ENCODE measurements at places on chromosomes 3 and 15.

- DNase-seq = no peak
These were observed 32.6 kb upstream of the RAB6B start for GRCh38 chr3:133928136-133928893.

DNA sequence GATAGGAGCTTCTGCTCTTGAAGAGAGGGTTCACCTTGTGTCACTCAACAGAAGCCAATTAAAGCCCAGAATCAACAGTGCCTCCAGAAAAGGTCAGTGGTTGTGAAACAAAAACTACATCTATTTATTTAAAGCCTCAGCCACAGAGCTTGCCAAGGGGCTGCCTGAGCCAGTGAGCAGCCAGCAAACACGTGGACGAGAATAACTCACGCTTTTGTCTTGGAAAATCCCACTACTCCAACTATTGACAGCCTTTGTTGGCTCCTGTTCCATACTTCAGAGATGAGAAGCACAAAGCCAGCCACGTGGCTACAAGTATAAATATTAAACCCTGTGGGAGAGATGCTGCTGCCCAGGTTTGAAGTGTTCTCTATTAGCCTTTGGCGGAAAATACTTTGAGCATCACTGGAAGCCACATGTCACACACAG is 10.3 kb downstream of the GPR156 start:
- DNase-seq = no peak

GRCh38 chr15:32690941-32691688 is 26.7 kb upstream of the GREM1 start:
- DNase-seq = no peak

GRCh38 chr3:165185707-165186327 is 10.4 kb downstream of the SLITRK3 start:
- DNase-seq = no peak

DNA sequence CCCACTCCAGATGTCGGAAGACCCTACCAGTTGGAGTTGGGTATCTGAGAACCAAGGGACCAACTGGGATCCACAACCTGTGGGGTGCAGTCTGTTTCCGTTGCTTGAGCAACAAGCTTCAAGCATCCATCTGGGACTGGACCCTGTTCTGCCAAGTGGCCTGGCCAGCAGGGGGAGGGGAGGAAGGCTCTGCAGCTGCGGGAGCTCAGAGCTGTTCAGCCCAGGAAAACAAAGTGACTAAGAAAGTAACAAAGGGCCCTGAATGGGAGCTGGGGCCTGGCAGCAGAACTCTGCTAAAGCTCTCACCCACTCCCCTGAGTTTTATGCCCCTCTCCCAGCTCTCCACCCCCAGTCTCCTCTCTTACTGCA is 2.7 kb downstream of the TYRO3 start:
- no peak for DNase-seq

DNA sequence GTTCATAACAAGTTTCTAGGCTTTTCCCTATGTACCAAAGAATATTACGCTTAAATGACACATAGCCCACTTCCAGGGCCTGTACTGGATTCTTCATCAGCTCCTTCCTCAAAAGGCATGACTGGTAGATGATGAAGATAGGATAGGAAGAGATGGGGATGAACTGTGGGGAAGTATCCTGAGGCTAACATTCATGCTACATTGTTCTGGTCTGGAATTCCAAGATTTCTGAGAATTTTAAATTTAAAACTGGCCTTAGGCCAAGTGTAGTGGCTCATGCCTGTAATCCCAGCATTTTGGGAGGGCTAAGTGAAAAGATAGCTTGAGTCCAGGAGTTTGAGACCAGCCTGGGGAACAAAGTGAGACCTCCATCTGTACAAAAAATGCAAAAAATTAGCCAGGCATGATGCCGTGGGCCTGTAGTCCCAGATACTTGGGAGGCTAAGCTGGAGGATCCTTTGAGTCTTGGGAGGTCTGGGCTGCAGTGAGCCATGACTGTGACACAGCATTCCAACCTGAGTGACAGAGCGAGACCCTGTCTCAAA is 160.1 kb upstream of the PLAAT1 start:
- no peak for DNase-seq

- no peak for DNase-seq
These were observed 27.5 kb downstream of the PLA2G4D start for GRCh38 chr15:42066764-42067415.

DNA sequence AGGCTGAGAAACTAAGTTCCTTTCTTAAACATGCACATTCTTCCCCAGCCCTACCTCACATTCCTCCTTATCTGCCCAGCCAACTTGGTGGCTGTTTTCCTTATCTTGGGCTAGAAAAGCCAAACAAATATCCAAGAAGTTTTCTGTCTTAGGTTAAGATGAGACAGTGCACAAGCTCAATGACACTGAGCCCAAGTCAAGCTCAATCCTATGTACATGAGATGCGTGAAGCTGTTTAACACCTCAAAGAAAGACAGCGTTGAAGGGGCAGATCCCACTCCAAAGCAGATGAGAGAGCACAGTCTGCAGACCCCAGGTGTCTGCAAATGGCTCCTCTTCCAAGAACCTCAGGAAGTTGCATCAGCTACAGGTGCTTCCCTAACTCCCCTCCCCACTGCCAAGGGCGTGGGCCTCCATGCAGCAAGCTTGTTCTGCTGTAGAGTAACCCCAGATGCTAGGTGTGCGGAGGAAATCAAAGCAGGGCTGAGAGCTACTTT is 16.6 kb downstream of the LRRC2 start:
- DNase-seq = no peak

GRCh38 chr15:48984811-48985352 is 21.2 kb upstream of the SHC4 start:
- no peak for DNase-seq

- DNase-seq = no peak
These were observed 25.2 kb downstream of the RAB5A start for GRCh38 chr3:19972054-19972453.

GRCh38 chr3:31696009-31696297 is 163.2 kb downstream of the STT3B start:
- no peak for DNase-seq

DNA sequence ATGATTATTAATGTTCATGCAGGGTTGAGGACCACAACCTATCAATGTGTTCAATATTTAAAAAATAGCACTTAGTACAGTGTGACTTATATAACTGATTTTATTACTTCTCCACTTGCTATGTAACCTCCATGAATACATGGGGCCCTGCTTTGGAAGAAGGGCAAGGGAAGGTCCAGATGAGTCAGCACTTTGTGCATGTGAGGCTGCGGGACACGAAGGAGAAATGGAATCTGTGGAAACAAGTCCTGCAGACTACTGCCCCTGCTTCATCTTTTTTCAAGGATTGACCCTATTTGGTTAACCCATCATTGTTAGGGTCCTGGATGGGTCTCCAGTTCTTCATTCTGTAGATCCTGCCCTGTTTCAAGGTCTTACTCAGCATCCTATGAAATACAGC is 1.6 kb downstream of the NXPE3 start:
- no peak for DNase-seq

DNA sequence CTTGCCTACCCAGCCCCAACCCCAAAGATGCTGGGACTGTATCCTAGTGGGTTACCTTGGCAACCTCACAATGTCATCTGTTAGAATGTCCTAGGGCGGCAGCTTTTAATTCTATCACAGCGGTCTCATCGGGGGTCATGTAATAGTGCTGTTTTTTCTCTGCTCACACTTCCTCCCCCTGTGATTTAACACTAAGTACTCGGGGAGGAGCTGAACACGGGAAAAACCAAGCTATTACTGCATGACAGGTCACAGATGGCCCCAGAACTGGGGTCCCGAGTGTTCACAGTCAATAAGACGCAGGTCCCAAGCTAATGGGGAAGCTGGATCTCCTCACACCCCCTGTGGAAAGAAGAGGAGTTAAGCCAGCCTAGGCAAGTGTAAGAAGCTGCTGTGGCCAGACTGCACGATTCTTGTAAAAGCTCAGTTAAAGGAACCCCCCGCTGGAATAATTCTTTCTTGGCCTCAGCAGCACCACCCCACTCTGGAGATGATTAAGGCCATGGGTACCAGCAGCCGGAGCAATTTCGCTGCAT is 2.5 kb upstream of the RFTN1 start:
- DNase-seq = no peak

DNA sequence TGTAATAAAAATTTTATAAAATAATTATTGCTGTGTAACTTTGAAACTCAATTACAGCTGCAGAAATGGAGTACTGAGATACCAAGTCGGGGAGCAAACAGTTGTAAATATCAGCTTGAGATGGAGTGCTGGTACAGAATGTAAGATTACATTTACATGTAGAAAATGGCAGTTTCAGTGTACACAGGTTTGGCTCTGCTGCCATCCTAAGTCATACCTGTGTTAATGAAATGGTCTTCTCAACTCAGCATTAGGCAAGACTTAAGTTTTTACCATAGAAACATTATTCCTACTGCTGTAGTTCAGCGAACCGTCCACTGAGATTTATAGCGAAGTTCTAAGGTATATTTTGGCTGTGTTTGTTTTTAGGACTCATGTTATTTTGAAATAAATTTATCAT is 110.1 kb upstream of the TBL1XR1 start:
- DNase-seq = no peak

DNA sequence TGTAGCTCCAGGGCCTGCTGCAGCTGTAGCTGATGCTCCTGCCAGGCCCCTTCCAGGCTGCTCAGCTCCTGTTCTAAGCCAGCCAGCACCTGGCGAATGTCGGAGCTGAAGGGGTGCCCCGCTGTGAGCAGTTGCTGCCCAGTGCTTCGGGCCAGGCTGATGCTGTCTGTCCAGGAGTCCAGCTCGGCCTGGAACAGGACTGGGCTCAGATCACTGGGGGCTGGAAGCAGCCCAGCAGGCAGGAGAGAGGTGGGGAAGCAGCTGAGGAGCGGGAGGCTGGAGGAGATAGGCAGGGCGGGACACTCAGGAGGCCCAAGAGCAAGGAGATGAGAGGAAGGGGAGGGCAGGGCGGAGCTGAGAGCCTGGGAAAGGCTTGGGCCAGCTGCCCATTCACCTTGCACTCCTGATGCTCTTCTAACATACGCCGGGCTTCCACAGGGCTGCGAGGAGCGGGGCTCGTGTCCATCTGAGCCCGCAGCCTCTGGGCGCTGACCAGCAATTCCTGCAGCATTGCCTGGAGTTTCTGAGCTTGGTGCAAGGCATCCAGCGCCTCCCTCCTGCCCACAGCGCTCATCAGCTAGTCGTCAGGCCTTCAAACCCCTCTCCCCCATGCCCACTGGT is 23.2 kb downstream of the PLA2G4B start:
- DNase-seq = no peak

- DNase-seq = no peak
These were observed 685.3 kb downstream of the GRM7 start for GRCh38 chr3:7546253-7546652.

DNA sequence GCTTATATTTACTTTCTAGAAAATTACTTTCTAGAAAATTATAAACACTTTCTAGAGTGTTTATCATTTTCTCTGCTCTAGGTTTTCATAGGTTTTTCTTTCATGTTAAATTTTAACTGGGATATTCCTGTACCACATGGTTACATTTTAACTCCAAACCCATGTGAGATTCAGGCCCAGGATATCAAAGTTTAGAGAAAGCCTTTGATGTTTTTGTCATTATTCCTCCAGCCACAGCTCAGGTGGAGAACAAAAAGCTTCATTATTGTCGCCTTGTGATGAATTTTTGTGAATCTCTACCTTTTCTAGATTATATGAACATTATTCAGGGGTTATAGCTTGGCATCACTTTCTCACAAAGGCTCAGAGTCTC is 816.0 kb downstream of the SQOR start:
- no peak for DNase-seq

- DNase-seq = no peak
These were observed 4.5 kb downstream of the QTRT2 start for GRCh38 chr3:114060906-114061655.

- DNase-seq = peak; percentile 38
These were observed 36.0 kb downstream of the TSPAN3 start for GRCh38 chr15:77034695-77035489.

DNA sequence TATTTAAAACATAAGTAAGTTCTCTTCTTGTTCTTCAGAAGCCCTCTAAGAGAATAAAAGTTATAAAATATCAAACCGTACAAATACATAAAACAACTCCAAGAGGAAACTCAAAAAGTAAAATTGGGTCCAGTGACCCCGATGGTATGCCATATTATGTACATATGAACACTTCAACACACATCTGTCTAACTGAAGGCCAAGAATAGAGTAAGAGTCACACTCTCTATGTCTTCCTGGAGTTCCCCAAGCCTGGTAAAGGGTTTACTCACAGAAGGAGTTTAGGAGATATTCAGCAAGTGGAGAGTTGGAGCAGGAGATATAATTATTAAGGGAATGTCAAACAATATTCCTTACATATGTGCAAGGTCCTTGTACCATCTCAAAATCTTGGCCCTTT is 101.3 kb upstream of the EIF1B start:
- no peak for DNase-seq

GRCh38 chr15:58330741-58331559 is 100.8 kb upstream of the LIPC start:
- DNase-seq = no peak

GRCh38 chr3:25456723-25457670 is 28.9 kb downstream of the RARB start:
- DNase-seq = no peak

DNA sequence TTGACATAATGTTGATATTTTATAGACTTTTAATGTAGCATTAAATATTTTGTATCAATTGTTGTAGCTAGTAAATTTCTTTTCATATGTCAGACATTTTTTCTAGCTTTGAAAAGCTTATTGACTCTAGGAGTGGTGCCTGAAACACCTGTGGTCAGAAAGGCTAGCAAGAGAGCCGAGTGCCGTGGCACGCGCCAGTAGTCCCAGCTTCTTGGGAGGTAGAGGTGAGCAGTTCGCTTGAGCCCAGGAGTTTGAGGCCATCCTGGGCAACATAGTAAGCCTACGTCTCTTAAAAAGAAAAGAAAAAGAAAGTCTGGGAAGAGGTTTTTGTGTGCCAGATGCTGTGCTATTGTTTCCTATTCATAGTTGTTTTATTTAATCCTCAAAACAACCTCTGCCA is 198.2 kb downstream of the FEZF2 start:
- no peak for DNase-seq

DNA sequence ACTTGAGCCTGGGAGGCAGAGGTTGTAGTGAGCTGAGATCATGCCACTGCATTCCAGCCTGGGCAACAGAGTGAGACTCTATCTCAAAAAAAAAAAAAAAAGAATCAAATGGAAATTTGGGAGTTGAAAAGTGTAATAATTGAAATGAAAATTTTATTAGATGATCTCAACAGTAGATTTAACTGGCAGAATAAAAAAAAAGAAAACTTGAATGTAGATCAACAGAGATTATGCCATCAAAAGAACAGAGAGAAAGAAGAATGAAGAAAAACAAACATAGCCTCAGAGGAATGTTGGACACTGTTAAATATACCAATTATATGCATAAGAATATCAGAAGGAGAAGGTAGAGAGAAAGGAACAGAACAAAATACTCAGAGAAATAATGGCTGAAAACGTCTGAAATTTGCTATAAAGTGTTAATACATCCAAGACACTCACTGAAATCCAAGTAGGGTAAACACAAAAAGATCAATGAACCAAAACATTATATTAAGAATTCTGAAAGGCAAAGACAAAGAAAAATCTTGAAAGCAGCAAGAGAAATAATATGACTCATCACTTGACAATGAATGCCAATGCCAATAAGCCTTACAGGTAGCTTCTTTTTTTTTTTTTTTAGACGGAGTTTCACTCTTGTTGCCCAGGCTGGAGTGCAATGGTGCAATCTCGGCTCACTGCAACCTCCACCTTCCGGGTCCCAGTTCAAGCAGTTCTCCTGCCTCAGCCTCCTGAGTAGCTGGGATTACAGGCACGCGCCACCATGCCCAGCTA is 14.6 kb upstream of the ELP6 start:
- no peak for DNase-seq

GRCh38 chr15:88625943-88626741 is 5.0 kb downstream of the AEN start:
- no peak for DNase-seq

GRCh38 chr3:46972396-46972795 is 4.1 kb downstream of the CCDC12 start:
- DNase-seq = no peak

All from stimulated activated CD4-positive, alpha-beta T cell treated with anti-CD3 and anti-CD28 coated beads, Interleukin-4, amount 100 ng/mL, for 4 hours (primary cell).